ENCODE measurements at places on chromosomes 3 and 15. TPM values are rescaled to one million over a fixed set of nuclear protein-coding genes. Genes with fewer than 3 reads are reported as not detected.

GRCh38 chr3:42640771-42641370, 12.6 kb upstream of the ZBTB47 start:
- no peaks in the 10 kb centered on the region for H3K4me1 ChIP-seq
- no peak overlapping the region for H3K4me3 ChIP-seq
- no peak overlapping the region for H3K27ac ChIP-seq
- H3K27me3 ChIP-seq: no peaks in the 10 kb centered on the region

Gene ACOX2
- 1.5 TPM for total RNA-seq

- DNase-seq: no peak
- no peak overlapping the region for H3K4me3 ChIP-seq
- H3K27me3 ChIP-seq: no peaks in the 10 kb centered on the region
Observed at GRCh38 chr3:22265403-22265802, 514.4 kb upstream of the ZNF385D start.

Gene ITIH1
- total RNA-seq: not detected

DNA sequence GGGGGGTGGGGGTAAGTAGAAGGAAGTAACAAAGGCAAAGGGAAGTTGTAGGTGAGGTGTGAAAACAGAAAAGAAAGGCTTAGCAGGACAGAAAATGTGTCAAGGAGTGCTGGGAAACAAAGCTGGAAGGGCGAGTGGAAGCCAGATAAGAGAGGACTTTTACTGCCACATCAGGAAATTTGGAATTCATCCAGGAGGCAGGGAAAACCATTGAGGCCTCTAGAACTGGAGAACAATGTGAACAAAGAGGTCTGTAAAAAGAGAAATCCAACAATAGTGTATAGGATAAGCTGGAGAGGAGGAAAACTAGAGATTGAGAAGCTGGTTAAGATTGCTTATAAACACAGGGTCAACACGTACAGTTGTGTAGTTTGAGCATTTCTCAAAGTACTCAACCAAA, 116.6 kb downstream of the NTRK3 start:
- H3K4me3 ChIP-seq: no peak overlapping the region
- H3K27me3 ChIP-seq: no peaks in the 10 kb centered on the region
- H3K36me3 ChIP-seq: no peaks in the 10 kb centered on the region
- H3K4me1 ChIP-seq: no peaks in the 10 kb centered on the region

DNA sequence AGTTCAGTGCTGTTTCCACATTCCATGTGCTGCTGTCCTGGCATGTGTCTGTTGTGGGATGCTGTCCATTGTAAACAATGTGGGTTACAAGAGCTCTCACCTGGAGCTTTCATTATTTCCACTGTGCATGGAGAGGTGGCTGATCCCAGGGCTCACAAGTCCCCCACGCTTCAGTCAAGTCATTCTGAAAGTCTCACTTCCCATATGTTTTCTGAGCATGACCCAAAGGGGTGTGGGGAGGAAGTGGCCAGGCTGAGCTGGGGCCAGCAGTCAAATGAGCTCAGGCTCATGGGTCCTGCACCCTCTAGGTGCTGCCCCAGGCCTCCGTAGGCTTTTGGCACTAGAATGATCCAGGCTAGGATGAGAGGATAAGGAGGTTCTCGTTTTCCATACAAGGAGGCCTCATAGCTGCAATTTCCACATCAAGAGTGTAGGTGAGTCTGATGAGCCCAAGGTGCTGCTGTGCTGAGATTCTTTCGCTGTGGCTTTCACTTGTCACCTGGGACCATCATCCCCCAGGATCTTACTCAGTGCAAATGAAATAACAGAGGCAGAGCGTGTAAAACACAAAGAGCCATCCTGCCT, 22.0 kb downstream of the STARD5 start:
- H3K27me3 ChIP-seq: no peaks in the 10 kb centered on the region
- no peak for DNase-seq
- no peaks in the 10 kb centered on the region for H3K4me1 ChIP-seq
- no peaks in the 10 kb centered on the region for H3K36me3 ChIP-seq
- no peak overlapping the region for H3K4me3 ChIP-seq

DNA sequence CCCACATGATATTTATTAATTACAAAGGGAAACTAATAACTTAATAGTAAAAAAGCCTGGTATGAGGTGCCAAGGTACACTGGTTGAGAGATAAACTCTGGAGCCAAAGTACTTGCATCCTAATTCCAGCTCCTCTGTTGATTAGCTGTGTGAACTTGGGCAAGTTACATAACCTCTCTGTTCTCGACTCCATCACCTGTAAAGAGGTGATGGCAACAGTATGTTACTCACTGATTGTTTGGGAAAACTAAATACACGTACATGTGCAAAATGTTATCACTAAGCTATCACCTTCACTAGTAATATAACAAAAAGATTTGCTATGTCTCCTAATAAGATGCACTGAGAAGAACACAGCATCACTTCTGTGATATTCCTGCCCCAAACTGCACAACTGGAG, 206.4 kb downstream of the MEX3B start:
- H3K4me1 ChIP-seq: no peaks in the 10 kb centered on the region
- DNase-seq: no peak
- H3K27me3 ChIP-seq: no peaks in the 10 kb centered on the region

Gene CAPN3
- total RNA-seq: 2.2 TPM

- H3K27me3 ChIP-seq: peaks cover 2% of the 10 kb centered on the region
- no peak overlapping the region for H3K27ac ChIP-seq
- H3K4me1 ChIP-seq: peaks cover 9% of the 10 kb centered on the region
- no peaks in the 10 kb centered on the region for H3K36me3 ChIP-seq
Observed at GRCh38 chr3:64505419-64505818, 182.4 kb downstream of the ADAMTS9 start.

GRCh38 chr15:62636823-62637573, 405.5 kb upstream of the TPM1 start:
- no peak for DNase-seq
- H3K4me3 ChIP-seq: no peak overlapping the region
- no peaks in the 10 kb centered on the region for H3K4me1 ChIP-seq
- no peaks in the 10 kb centered on the region for H3K27me3 ChIP-seq

- no peak overlapping the region for H3K27ac ChIP-seq
- H3K36me3 ChIP-seq: peaks cover 5% of the 10 kb centered on the region
- DNase-seq: no peak
- no peaks in the 10 kb centered on the region for H3K27me3 ChIP-seq
- H3K4me1 ChIP-seq: peaks cover 10% of the 10 kb centered on the region
Observed at GRCh38 chr3:23964537-23965235, 19.6 kb downstream of the NR1D2 start.

GRCh38 chr3:39910826-39911464, 101.5 kb downstream of the MYRIP start:
- DNase-seq: peak; percentile 90
- H3K4me1 ChIP-seq: peaks cover 48% of the 10 kb centered on the region
- no peaks in the 10 kb centered on the region for H3K27me3 ChIP-seq

DNA sequence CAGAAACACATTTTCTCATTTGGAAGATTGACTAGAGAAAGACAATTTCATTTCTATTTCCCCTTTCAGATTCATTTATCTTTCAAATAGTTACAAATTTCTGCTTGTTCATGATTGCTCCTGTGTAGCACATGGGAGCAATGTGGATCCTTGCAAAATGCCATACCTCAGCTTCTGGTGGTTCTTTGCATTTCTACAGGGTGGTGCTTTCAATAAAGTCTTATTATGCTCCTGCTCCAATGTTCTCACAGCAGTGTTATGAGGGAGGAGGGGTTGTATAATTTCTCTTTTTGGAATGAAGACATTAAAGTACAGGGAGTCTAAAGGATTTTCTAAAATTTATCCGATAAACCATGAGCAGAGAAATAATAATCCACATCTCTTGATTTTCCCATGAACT, 280.1 kb upstream of the ATP10A start:
- DNase-seq: no peak
- no peaks in the 10 kb centered on the region for H3K36me3 ChIP-seq
- H3K4me3 ChIP-seq: no peak overlapping the region
- no peaks in the 10 kb centered on the region for H3K4me1 ChIP-seq
- H3K27ac ChIP-seq: no peak overlapping the region

Gene SERPINI2
- not detected for total RNA-seq

DNA sequence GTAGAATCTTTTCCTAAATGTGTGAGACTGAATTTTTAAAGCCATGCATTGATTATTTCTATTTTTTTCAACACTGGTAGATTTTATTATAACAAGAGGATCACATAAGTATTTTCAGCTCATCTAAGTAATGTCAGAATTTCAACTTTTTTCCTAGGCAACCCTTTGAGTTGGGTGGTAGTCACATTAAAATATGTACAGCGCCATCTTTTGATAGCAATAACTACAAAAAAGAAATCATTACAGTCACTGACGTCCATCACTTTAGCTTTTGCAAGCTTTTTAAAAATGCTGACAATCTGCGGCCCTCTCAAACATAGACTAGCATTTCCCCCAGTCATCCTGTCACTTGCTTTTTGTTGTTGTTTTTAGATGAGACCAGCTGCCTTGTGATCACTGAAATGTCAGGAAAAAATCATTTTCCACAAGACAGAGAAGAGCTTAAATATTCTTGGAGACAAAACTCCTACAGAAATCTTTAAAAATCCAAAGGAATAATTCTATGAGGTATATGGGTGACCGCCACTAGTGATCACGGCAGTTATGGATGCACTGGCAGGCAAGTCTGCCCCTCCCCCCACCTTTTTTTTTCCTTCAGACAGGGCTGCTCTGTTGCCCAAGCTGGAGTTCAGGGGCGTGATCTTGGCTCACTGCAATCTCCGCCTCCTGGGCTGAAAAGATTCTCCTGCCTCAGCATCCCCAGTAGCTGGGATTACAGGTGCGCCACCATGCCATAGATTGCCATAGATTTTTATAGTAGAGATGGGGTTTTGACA, 384.0 kb upstream of the KCNMB2 start:
- no peak for DNase-seq
- no peaks in the 10 kb centered on the region for H3K4me1 ChIP-seq
- H3K27me3 ChIP-seq: no peaks in the 10 kb centered on the region
- no peak overlapping the region for H3K27ac ChIP-seq

DNA sequence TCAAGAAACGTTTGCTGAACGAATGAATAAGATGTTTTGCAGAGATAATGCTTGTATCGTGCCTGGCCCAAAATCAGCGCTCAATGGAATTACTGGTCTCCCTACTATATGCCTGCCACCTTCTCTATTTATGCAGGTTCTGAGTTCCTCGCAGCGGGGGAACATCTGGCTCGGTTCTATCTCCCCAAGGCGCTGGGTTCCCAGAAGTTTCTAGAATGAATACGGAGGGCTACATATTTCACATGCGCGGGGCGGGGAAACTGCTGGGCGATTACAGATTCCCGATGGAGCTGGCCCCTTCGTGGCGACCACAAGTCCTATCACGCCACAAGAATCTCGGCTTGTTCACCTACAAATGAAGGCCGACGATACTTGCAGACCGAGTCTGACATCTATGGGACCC, 411 bp upstream of the EIF2B5 start:
- peak overlapping the region; percentile 67 for H3K4me3 ChIP-seq
- no peak for DNase-seq
- no peaks in the 10 kb centered on the region for H3K27me3 ChIP-seq
- peaks cover 27% of the 10 kb centered on the region for H3K4me1 ChIP-seq
- peaks cover 3% of the 10 kb centered on the region for H3K36me3 ChIP-seq

Gene PTPRG
- 37.5 TPM for total RNA-seq

Gene INSYN1
- total RNA-seq: 0.58 TPM

GRCh38 chr3:20462226-20462625, 276.2 kb upstream of the SGO1 start:
- DNase-seq: no peak
- no peaks in the 10 kb centered on the region for H3K36me3 ChIP-seq
- H3K4me1 ChIP-seq: peaks cover 16% of the 10 kb centered on the region
- no peak overlapping the region for H3K4me3 ChIP-seq

Gene LRIG1
- total RNA-seq: 42.0 TPM

GRCh38 chr15:32739522-32740063, 21.8 kb downstream of the GREM1 start:
- H3K27me3 ChIP-seq: peaks cover 29% of the 10 kb centered on the region
- no peak for DNase-seq
- no peak overlapping the region for H3K4me3 ChIP-seq
- H3K27ac ChIP-seq: no peak overlapping the region
- no peaks in the 10 kb centered on the region for H3K36me3 ChIP-seq
- no peaks in the 10 kb centered on the region for H3K4me1 ChIP-seq

Gene CFAP44
- total RNA-seq: 3.3 TPM

DNA sequence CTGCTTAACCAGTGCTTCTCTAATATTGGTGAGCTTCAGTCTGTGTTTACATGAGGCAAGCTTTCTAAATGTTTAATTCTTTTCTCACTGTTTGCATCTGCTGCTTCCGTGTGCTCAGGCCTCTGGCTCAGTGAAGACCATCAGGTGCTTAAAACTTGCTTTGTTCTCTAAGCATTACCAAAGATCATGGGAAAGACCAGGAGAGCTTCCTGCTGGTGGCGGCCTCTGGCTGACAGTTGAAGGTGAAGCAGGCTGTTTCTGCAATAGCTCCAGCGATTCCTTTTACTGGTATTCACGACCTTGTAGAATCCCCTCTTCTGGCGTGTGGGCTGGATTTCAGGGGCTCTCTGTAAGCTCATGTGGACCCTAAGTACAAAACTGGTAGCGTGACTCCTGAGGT, 45.1 kb downstream of the EDEM1 start:
- H3K36me3 ChIP-seq: no peaks in the 10 kb centered on the region
- H3K27ac ChIP-seq: no peak overlapping the region
- H3K4me3 ChIP-seq: no peak overlapping the region
- no peaks in the 10 kb centered on the region for H3K27me3 ChIP-seq
- no peaks in the 10 kb centered on the region for H3K4me1 ChIP-seq

DNA sequence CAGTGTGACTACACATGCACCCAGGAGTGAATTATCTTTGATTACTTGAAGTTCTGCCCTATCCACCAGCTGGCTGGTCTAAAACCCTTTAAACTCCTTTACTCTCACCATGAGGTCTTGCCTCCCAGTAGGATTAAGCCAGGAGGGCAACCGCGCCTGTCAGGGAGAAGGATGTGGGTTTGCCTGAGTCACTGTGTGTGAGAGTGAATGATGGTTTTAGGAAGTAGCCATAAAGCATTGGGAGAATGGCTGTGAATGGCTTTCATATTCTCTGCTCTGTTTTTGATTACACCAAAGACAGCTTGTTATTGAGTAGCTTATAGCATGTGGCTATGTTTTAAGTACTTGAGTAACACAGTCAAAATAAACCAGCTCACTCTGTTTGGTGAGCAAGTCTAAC, 637.7 kb upstream of the TBL1XR1 start:
- no peaks in the 10 kb centered on the region for H3K36me3 ChIP-seq
- DNase-seq: peak; percentile 88
- no peak overlapping the region for H3K4me3 ChIP-seq
- H3K27me3 ChIP-seq: no peaks in the 10 kb centered on the region

Gene FAM107A
- 10.7 TPM for total RNA-seq

GRCh38 chr15:95226835-95227234, 995.5 kb downstream of the MCTP2 start:
- no peak for DNase-seq
- no peak overlapping the region for H3K27ac ChIP-seq
- no peaks in the 10 kb centered on the region for H3K4me1 ChIP-seq
- no peaks in the 10 kb centered on the region for H3K27me3 ChIP-seq

DNA sequence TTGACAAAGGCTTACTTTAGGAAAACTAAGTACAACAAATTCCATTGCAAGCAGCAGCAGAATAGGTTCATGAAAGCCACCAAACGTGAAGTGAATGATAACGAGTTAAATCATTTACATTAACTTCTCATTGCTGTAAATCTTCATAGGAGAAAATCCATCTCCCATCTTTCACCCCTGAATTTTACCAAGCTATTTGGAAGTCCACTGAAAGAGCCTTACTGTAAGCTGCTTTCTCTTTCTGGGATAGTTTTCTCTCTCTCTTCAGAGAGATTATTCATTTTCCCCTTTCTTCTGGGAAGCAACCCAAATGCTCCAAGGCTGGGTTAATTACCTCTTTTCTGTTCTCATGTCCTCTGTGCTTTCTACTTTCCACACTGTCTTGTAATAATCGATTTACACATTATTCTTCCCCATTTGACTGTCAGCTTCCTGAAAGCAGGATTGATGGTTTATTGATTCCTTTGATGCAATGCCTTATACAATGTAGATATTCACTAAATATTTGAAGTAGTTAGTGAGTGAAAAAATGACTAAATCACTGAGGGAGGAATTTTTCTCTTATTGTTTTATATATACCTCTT, 914.3 kb upstream of the ARPP21 start:
- no peaks in the 10 kb centered on the region for H3K36me3 ChIP-seq
- no peak overlapping the region for H3K4me3 ChIP-seq
- H3K27me3 ChIP-seq: no peaks in the 10 kb centered on the region
- no peak overlapping the region for H3K27ac ChIP-seq
- H3K4me1 ChIP-seq: no peaks in the 10 kb centered on the region

Measured in endothelial cell of umbilical vein (primary cell).